Myocyte (in vitro differentiated cells): ENCODE measurements at places on chromosomes 5 and 9. TPM values are rescaled to one million over a fixed set of nuclear protein-coding genes. Genes with fewer than 3 reads are reported as not detected.

DNA sequence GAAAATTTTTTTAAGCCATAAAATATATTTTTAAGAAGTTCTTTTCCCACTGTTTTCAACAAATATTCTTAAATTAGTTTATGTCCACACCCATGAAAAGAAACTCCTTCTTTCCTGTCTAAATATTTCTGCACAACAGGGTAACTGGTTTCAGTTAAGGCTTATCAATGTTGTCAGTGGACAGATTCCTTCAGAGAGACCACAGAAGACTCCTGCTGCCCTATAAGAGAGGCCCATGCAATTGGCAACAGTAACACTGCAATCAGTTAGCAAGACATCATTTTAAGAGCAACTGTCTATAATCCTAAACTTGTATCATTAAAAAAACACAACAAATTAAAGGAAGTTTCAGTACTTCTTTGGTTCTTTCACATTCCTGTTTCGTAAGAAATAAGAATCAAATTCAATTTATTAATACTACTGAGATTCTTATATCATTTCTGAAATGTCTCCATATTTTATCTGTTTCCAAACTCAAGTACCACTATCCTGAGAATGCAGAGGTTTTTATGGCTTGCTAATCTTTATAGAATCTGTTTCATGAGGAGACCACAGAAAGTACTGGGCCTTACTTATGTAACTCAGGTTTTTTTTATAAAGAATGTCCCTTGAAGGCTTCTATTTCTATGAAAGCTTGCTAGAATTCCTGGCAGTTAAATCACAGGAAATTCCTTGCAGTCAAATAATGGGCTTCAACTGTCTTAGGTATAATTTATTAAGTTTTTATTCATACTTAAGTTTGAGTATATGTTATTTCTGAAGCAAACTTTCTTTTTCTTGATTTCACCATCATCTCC, 240.2 kb downstream of the RFX3 start:
- DNase-seq = no peak

DNA sequence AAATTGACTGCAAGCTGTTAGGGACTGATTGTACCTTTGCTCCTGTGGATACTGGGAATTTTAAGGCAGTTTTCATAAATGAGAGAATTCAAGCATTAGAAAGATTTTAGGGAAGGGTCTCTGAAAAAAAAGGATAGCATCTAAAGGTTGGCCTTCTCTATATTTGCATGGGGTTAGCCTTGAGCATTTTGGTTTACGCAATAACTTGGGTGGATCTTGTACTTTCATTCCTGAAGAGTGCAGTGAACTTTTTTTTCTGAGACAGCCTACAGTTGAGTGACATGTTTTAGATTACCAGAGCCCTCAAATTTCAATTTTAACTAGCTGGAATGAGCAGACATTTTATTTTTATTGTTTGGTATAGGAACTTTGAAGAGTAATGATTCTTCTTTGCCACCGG, 91.6 kb upstream of the NR3C1 start:
- no peak for DNase-seq

- DNase-seq = no peak
Observed at GRCh38 chr5:169602535-169602934, 19.0 kb downstream of the SPDL1 start.

DNA sequence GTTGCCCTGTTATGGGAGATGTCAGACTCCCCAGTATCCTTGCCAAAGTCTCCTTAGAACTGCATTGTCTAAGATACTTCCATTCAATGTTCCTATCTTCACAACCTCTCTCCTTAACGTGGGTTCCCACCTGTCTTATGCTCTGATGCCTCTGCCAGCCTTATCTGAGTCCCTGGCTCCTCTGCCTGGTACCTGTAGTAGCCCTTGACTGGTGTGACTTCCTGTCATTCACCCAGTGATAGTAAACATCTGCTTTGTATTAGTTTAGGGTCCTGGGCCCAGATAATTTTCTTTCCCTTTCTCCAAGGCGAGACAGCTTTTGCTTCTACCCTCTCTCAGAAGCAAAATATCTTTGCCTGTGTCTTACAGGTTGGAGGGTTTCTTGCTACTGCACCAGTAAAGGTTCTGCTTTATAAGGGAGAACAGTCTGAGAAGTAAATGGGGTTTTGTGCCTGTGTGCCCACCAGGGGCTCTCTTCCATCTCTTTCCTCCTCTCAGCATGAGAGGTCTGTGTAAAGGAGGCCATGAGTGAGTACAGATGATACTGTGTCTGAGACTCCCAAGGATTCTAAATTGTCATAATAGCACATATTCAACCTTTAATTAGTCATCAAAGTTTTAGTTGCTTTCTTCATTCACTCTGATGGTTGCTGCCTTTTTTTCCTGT, 220.8 kb downstream of the PRR16 start:
- peak; percentile 17 for DNase-seq

GRCh38 chr5:14351086-14351661, 208.0 kb downstream of the TRIO start:
- no peak for DNase-seq

GRCh38 chr5:59178482-59178881, 595.6 kb downstream of the RAB3C start:
- DNase-seq = peak; percentile 90

DNA sequence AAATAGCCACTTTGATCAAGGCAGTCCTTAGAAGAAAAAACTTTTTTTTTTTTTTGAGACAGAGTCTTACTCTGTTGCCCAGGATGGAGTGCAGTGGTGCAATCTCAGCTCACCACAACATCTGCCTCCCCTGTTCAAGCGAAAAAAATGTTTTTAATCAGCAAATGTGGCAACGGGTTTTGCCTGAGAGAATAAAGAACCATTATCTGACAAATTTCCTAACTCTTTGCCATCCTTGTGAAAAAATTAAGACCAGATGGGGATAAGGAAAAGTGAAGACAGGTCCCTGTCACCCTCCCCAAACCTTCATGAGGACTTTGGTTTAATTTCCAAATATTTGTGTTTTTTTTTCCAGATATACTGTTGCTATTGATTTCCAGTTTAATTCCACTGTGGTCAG, 107.3 kb upstream of the SPOCK1 start:
- DNase-seq = no peak

- DNase-seq = peak; percentile 77
Observed at GRCh38 chr5:36870399-36871040, 6.0 kb upstream of the NIPBL start.

DNA sequence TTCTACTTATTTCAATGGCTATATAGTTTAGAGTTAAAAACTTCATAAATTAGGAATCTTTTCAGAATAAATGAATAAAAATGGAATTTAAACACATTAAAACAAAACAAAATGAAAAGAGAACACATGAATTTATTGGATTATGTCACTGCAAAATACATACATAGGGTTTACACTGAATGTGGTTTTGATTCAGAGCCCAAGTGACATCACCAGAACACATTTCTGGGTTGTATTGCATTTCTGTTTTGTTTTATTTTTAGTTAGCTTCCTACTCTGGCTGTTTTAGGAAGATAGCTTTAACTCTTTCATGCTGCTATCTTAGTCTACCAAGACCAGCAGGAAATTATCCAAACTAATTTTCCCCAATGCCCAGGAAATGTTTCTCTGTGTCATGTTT, 1935.0 kb downstream of the EFNA5 start:
- no peak for DNase-seq

DNA sequence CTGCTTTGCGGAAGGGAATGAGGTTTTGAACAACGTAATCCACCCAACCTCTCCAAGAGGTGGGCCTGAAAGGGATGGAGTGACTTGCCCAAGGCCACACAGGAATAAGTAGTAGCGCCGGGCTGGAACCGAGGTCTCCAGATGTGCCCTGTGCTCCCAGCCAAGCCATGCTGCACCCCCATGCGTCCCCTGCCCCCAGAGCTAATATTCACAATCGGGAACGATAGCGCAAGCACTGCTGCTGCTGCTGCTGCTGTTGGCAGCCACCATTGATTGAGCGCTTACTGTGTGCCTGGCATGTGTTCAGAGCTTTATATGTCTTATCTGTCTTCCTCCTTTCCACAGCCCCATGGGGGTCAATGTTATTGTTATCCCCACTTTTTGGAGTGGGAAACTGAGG, 43.9 kb downstream of the AMBP start:
- no peak for DNase-seq

DNA sequence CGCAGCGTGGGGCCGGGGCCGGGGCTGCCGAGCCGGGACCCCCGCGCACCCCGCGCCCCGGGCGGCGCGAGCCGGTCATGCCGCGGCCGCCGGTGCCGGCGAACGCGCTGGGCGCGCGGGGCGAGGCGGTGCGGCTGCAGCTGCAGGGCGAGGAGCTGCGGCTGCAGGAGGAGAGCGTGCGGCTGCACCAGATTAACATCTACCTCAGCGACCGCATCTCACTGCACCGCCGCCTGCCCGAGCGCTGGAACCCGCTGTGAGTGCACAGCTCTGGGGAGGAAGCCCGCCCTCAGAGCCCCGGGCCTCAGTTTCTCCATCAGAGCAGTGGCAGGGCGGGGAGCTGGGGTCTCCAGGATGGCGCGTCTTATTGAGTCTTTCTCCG, 335 bp downstream of the GALNT12 start:
- no peak for DNase-seq

DNA sequence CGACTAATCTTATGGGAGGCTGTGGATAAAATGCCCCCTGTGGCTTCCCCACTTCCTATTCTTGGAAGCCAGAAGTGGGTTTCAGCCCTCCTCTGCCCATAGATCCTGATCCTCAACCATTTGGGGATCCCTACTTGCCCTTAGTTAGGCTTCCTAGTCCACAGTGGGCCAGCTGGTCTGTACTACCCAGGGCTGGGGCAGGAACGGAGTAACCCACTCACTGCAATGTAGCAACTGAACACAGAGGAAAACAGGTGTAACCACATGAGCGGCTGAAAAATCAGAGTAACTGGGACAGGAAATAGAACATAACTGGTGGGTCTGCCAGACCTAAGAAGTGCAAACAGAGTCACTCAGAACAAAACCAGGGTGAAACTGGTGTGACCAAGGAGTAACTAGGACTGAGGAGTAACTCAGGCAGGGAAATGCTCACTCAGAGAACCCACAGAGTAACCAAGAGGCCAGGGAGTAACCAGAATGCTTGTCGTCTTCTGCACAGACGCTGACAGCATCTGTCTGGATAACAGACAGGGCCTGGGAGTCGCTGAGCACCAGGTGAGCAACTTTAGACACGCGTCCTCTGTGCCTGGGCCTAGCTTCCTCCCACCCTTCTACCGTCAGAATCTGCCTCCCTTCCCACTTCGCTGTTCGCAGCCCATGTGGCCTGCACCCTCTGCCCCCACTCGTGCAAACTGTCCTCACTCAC, 1.0 kb downstream of the AQP3 start:
- DNase-seq = peak; percentile 90

DNA sequence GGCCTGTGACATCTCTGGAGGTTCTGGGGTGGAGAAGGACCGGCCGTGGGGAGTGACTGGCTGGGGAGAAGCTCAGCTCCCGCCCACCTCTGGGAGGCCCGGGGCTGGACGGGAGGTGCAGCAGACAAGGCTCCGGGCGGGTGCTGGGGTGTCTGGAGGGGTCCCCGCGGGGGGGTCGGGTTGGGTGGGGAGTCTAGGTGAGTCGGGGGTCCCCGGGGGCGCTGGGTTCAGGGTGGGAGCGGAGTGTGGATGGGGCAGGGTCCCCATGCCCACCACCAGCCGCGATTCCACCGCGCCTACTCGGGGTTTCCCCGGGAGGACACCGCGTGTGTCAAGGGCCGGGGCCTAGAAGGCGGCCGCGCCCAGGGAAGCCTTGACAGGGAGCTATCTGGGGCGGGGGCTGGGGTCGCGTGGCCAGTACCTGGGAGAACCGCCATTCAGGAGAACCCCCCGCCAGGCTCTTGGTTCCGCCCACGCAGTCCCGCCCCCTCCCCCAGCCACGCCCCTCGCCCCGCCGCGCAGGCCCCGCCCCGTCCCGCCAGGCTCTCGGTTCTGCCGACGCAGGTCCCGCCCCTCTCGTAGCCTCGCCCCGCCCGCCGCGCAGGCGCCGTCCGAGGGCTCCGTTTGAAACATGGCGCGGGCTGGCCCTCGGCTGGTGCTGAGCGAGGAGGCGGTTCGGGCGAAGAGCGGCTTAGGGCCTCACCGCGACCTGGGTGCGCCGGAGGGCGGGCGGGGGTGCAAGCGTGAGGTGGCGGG, at the start of gene CEP72:
Gene CEP72 (plus strand): TSS at position 610 of the 756 bp plus-strand sequence. CDS start 22 bp downstream, at position 632.
- DNase-seq = peak; percentile 83

GRCh38 chr9:107750741-107751566, 261.4 kb upstream of the KLF4 start:
- peak; percentile 97 for DNase-seq

DNA sequence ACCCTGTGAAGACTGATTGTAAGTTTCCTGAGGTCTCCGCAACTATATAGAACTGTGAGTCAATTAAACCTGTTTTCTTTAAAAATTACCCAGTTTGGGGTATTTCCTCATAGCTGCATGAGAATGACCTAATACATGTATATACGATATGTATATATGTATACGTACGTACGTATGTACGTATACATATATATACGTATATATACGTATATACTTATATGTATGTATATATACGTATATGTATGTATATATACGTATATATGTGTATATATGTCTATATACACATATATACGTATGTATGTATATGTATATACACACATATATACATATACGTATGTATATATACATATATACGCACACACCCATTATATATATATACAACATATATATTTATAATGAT, 1153.0 kb upstream of the CDH18 start:
- no peak for DNase-seq

GRCh38 chr5:128144491-128144890, 60.9 kb downstream of the SLC12A2 start:
- DNase-seq = peak; percentile 45

DNA sequence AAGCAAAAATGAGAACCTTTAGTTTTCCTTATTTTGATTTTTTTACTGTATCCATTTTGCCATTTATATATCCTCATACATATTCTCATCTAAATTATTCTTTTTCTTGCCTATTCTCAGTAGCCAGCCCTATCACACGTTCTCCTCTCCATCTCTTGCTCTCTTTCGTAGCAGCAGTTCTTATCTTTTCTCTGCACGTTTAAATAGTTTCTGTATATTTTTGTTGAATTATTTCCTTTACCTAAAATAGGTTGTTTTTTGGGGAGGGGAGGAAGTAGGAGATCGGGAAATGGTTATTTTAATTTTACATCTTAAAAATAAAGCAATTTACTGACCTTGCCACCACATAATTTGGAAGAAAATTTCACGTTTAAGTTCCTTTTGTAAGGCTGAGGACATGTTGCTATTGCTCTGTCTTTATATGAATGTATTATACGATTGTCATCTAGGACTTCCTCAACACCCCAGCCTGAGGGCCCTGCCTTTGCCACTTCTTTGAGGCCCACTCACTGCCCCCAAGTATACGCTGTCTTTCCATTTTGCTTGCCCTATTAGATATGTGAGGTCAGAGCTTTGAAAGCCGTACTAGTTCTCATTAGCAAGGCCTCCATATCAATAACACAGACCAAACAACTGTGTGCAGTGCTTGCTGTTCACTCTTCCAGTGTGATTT, 140.3 kb downstream of the GNAQ start:
- DNase-seq = no peak

GRCh38 chr9:110828264-110828663, 159.7 kb downstream of the MUSK start:
- peak; percentile 71 for DNase-seq

GRCh38 chr9:70406434-70406862, 8.0 kb downstream of the KLF9 start:
- peak; percentile 75 for DNase-seq

- DNase-seq = peak; percentile 96
Observed at GRCh38 chr5:38468978-38469706, 87.3 kb downstream of the LIFR start.

- DNase-seq = peak; percentile 16
Observed at GRCh38 chr5:58921159-58921558, 338.3 kb downstream of the RAB3C start.

Gene ECM2
- total RNA-seq = 11.2 and 11.8 TPM in 2 replicates

Gene FRRS1L
- total RNA-seq = not detected in 2 replicates

Gene HSPA4
- 145 TPM in 2 replicates for total RNA-seq

Gene PAPPA
- 4.5 and 6.5 TPM in 2 replicates for total RNA-seq

Gene IL3
- total RNA-seq = not detected in 2 replicates
